Panc1 (cell line): ENCODE measurements at places on chromosomes 16 and 17.

DNA sequence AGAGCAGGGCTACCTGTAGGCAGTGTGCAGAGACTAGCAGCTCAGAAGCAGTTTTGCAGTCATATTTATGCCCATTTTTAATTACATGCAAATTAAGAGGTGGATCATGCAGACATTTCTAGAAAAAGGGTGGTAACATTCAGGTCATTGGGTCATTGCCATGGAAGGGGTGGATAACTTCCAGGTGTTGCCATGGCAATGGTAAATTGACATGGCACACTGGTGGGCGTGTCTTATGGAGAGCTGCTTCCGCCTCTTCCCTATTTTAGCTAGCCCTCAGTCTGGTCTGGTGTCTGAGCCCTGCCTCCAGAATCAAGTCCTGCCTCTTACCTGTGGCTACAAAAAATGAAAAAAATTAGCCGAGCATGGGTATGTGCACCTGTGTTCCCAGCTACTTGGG lies 2.8 kb upstream of the DNAI2 start:
- DNase-seq = no peak

- no peak for DNase-seq
Measured at GRCh38 chr17:70172449-70172848, 3.1 kb downstream of the KCNJ2 start.

DNA sequence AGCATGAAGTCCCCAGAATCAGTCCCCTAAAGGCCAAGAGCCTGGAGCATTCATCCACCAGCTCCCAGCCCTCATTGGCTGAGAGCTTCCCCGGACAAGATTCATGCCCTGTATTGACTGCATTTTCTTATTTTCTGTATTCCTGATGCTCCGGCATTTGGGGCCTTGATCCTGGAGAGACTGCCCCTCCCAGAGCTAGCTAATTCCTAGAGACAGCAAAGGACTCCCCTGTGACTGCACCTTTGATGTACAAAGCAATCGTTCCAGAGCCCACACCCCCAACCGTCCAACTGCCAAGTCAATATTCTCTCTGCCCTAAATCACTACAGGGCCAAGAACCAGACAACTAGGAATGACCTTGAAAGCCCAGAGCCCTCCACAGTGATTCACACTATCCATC lies 93.4 kb upstream of the CDH5 start:
- DNase-seq = no peak

DNA sequence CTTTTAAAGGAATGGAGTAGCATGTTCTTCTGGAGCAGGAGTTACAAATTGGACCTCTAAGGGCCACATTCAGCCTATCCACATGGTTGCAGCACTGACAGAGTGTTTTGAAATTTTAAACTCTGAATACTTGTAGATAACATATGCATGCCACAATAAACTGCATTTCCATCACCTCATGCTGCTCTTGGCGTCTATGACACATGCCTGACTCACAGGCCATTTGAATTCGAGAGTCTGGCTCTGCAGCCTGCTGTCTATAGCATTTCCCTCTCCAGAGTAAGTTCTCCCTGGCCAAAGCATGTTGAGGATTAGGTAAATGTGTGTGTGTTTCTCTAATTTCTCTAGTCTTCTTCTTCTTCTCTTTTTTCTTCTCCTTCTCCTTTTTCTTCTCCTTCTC lies 28.7 kb upstream of the MYOCD start:
- DNase-seq = peak; percentile 5

GRCh38 chr17:40547079-40547784 lies 18.0 kb downstream of the CCR7 start:
- DNase-seq = no peak

GRCh38 chr17:15886804-15887203 lies 58.1 kb upstream of the ADORA2B start:
- no peak for DNase-seq

DNA sequence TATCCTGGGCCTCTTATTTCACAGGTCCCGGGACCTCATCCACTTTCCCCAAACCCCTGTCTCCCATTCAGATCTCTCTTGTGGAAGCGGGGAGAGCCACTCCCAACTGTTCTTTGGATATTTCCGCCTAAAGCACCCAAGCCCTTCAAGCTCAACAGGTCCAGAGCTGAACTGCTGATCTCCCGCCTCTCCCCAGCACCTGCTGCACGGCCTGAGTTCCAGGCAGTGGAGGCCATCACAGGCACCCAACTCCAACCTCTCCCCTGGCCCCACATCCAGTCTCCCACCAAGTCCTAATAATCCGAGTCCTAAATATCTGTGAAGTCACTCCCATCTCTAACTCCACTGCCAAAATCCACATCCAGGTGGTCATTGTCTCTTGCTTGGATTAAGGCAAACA lies 6.5 kb downstream of the ITGA2B start:
- no peak for DNase-seq

DNA sequence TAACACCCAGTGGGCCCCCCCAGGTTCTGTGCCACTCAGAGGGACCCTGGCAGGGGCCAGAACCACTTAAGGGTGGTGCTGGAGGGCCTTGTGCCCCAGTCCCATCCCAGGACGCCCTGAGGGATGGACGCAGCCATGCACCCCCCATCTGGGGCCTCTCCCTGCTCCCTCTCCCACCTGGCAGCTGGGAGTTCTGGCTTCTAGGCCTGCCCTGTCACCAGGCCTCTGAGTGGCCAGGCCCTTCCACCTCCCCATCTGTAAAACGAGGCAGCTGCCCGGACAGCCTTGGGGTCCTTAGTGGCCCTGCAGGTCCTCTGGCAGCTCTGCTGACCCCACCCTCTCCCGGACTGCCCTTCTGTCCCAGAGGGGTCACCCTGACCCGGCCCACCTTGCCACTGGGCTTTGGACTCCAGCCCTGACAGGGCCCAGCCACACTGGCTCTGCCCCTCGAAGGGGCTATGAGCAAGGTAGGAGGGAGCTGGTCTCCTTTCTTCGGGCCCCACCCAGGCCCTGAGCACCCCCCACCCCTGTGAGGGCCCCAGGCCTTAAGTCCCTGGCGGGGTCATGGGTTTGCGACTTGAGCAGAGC lies 12.3 kb downstream of the PAM16 start:
- DNase-seq = no peak

GRCh38 chr16:69093974-69094373 lies 11.5 kb upstream of the HAS3 start:
- DNase-seq = no peak

GRCh38 chr17:64750891-64751677 lies 89.0 kb upstream of the SMURF2 start:
- DNase-seq = no peak

- DNase-seq = no peak
Measured at GRCh38 chr17:33152783-33153182, 140.3 kb downstream of the ASIC2 start.

DNA sequence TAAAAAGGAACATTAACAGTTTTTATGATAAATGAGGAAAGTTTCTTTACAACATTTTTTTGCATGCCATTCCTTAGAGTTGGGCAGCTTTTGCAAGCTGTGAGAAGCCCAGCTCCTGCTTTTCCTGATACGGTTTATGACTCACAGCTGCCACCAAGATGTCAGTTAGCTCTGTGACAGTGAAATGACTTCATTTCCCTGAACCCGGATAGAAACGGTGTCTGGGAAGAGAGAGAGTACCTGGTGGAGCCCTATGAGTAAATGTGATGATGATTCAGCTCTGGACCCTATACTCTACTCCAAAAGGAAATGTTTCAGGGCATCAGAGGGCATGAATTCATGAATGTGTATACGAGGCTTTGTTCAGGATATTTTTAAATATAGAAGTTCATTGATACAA lies 366.3 kb upstream of the HSBP1 start:
- DNase-seq = no peak

DNA sequence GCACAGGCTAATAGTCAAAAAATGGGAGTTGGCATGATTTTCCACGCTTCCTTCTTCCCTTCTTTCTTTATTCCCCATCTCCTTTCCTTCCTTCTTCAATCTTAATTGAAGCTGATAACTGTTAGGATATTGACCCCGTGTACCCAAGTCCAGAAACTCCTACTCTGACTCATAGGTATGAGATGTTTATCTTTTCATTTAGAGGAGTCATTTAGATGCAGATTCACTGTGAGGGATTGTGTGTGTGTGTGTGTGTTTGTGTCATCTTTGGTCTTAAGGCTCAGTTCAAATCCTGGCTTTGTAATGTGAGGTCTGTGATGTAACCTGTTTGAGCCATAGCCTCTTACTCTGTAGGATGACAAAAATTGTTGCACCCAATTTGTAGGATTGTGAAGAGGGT lies 332.0 kb upstream of the MAF start:
- DNase-seq = no peak

DNA sequence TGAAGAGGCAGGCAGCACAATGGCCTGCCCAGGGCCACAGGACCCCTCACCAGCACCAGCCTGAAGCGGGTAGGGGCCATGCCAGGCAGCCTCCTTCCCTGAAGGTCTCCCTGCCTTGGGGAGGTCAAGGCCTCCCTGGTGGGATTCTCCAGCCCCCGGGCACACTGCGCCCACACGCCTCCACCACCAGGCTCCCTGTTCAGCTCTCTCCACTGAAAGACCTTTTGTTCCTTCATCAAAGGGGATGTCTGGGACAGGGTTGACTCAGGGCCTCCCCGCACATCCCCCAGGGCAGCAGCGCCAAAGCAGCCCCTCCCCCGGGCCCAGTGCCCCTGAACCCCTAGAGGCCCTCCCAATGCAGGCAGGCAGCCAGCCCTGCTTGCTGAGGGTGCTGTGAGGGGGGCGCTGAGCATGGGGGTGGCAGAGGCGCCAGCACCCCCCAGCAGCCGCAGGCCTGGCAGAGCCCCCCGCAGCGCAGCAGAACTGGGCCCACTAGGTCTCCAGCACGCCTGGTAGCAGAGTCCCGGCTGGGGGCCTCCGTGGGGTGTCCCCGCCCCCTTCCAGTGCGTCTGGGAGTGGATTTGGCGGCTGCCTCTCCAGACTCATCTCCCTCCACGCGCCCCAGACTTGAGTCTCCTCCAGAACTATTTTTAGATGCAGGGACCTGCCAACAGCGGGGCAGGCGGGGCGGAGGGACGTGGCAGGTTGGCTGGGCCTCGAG lies 13.1 kb downstream of the BCAR1 start:
- no peak for DNase-seq

GRCh38 chr17:17121162-17121561 lies 78.9 kb downstream of the MPRIP start:
- DNase-seq = no peak

GRCh38 chr16:65543781-65544740 lies 422.2 kb upstream of the CDH11 start:
- no peak for DNase-seq

GRCh38 chr16:30782486-30783279 lies 4.3 kb downstream of the ZNF629 start:
- DNase-seq = no peak

GRCh38 chr16:51244887-51245657 lies 94.0 kb upstream of the SALL1 start:
- DNase-seq = no peak

DNA sequence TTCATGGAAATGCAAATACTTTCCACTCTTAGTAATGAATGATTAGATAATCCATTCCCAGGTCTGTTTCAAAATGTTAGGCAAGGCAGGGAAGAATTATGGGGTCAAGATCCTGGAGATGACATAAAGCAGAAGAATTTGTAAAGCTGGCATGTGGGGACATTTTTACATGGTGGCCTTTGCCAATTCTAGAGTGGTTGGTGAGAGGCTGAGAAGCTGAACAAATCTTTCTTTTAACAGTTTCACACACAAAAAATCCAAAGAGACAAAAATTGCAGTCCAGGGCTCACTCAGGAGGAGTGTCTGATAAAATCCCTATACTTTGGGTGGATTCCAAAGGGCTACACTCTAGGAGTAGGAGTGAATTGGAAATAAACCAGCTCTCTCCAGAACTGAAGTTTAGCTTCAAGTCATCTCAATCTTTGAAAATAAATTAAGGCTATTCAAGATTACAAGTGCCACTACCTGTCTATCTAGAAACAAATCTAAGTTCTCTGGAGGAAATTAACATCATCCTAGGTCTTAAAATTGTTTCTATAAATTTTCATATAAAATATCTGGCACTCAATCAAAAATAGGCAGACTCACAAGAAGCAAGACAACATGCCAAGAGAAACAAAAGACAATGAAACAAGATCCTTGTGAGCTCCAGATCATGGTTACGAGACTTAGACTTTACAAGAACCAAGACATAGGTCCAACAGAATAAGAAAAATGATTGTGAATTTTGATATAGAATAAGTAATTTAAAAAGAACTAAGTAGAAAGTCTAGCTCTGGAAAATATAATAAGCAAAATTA lies 113.0 kb upstream of the AXIN2 start:
- DNase-seq = no peak

- DNase-seq = no peak
Measured at GRCh38 chr17:64994781-64995538, 61.6 kb downstream of the GNA13 start.

DNA sequence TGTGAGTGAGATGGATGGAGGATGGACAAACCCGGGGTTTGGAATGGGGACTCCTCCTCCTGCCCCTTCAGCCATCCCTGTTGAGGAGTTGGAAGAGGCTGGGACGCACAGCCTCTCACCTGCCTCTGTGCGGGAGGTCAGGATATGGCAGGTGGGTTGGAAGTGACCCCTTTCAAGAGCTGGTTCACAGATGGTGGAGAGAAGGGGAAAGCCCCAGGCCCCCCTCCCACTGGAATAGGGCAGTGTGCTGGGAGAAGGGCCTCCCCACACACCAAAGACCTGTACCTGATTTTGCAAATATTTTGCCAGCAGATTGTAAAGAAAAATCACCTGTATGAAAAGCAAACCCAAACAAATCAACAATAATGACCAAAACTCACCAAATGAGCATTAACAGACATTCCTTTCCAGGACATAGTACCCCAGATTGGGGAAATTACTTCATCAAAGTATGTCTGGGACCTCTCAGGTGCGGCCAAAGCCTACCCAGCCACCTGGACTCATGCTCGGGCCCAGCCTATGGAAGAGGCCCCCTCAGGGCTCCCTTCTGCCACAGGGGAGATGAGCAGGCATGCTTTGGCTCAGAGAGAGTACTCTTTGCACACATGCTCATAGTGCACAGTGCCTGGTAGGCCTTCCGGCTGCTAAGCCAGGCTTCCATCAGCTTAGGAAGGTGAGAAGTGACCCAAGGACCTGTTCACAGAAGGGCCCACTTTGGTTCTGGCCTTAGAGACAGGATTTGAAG lies 7.8 kb downstream of the SLC47A2 start:
- DNase-seq = no peak

GRCh38 chr17:29124135-29124924 lies 55.9 kb downstream of the MYO18A start:
- no peak for DNase-seq

GRCh38 chr16:10252155-10252554 lies 69.9 kb upstream of the GRIN2A start:
- no peak for DNase-seq

- no peak for DNase-seq
Measured at GRCh38 chr17:43418441-43419374, 19.9 kb downstream of the ARL4D start.

GRCh38 chr16:81237942-81238295 lies 570 bp upstream of the BCO1 start:
- DNase-seq = no peak
